ENCODE measurements at places on chromosomes 1 and 21.

DNA sequence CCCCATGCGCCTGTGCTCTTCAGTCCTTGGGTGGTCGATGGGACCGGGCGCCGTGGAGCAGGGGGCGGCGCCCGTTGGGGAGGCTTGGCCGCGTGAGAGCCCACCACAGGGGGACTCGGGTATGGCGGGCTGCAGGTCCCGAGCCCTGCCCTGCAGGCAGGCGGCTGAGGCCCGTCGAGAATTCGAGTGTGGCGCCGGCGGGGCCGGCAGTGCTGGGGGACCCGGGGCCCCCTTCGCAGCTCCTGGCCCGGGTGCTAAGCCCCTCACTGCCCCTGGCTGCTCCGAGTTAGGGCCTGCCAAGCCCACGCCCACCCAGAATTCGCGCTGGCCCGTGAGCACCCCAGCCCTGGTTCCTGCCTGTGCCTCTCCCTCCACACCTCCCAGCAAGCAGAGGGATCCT lies 26.1 kb downstream of the TLR5 start:
- no peak for DNase-seq

DNA sequence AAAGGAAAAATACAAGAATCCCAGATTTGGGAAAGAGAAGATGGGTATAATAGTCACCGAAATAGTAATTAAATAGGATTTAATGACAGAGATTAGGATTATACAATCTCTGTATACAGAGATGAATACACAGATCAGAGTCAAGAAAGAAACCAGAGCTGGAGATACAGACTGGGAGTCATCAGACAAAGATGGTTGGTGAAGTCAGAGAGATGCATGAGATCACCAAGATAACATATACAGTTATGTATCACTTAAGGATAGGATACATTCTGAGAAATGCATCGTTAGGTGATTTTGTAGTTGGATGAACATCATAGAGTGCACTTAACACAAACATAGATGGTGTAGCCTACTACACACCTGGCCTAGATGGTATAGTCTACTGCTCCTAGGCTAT lies 49.8 kb downstream of the VCAM1 start:
- no peak for DNase-seq

- DNase-seq: no peak
These were observed 5.0 kb downstream of the CEP170 start for GRCh38 chr1:243250102-243250501.

- no peak for DNase-seq
These were observed 54.6 kb downstream of the NENF start for GRCh38 chr1:212487286-212487685.

GRCh38 chr1:45246760-45247159 lies 40.4 kb upstream of the ZSWIM5 start:
- DNase-seq: no peak

- DNase-seq: no peak
These were observed 1.7 kb upstream of the EPS15 start for GRCh38 chr1:51520700-51521248.

DNA sequence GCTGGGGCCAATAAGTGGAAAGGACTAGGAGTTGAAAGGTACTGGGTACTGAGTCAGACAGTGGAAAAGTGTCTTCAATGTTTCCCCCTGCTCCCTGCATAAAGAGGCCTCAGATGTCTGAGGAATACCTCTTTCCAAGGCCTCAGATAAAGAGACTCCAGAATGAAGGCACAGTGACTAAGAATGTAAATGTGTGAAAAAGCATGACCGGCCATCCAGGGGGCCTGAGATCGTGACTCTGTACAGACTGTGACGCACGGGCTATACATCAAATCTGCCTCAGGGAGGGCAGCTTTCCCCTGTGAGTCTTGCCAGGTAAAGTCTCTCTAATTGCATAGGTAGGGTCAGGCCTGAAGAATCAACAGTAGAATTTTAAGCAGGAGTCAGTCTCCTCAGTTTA lies 1690.5 kb downstream of the KCNT2 start:
- no peak for DNase-seq

DNA sequence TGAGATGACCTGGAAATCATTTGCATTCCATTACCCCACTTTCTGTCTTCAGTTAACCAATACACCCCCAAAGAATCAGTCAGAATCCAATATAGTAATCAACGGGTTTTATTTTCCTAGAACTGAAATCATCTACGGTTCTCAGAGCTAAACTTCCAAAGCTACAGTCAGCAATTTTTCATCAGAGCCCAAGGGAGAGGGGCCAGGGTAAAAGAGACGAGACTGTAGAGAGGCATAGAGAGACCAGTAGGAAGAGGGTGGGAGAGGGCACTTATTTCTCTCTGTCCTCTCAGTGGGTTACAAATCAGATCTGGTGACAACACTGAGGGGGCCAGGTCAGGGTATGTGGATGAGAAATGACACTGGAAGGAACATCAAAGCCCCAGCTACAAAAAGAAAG lies 1.1 kb upstream of the MRPL24 start:
- no peak for DNase-seq

GRCh38 chr1:92134331-92134730 lies 54.2 kb downstream of the BTBD8 start:
- no peak for DNase-seq

GRCh38 chr1:234214129-234214910 lies 158.9 kb upstream of the COA6 start:
- DNase-seq: no peak

- no peak for DNase-seq
These were observed at the start of gene FGR for GRCh38 chr1:27634985-27635367. Gene FGR (minus strand): TSS chr1:27635185. CDS start chr1:27623916, 11,269 bp downstream.

- DNase-seq: no peak
These were observed 6.8 kb downstream of the MYOC start for GRCh38 chr1:171645553-171646248.

GRCh38 chr1:11654137-11654938 lies at the start of the genes FBXO2 and FBXO44:
Gene FBXO2 (minus strand): TSS chr1:11654429. CDS start chr1:11654340, 89 bp downstream.
Gene FBXO44 (plus strand): TSS chr1:11654877. CDS start chr1:11655836, 959 bp downstream.
- DNase-seq: no peak

DNA sequence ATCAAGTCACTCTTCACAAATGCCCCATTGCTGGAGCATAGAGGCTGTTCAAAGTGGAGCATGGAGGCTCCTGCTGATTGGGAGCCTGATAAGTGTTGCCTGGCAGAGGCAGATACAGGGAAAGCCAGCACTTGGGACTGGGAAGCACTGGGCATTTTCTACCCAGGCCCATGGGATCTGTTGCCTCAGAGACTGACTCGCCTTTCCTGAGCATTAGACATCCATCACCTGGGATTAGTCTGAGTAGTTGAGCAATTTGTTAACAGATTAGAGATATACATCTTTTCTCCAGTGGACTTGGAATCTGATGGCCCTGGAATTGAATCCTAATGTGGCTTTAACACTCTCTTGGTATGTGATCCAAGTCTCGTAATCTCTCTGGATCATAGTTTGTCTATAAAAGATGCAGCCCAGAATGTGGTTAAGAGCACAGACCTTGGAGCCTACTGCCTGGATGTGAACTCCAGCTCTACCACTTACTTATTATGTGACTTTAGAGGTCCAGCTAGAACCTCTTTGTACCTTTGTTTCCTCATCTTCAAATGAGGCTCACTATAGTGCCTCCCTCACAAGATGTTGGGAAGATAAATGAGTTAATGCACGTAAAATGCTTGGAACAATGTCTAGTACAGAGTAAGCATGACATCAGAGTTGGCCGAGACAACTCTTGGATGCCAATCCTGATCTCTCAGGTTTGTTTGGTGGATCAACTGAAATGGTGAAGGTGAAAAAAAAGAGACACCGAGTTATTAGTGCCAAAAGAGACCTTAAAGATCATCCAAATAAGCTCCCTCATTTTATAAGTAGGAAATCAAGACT lies 38.3 kb upstream of the NRDC start:
- DNase-seq: no peak

DNA sequence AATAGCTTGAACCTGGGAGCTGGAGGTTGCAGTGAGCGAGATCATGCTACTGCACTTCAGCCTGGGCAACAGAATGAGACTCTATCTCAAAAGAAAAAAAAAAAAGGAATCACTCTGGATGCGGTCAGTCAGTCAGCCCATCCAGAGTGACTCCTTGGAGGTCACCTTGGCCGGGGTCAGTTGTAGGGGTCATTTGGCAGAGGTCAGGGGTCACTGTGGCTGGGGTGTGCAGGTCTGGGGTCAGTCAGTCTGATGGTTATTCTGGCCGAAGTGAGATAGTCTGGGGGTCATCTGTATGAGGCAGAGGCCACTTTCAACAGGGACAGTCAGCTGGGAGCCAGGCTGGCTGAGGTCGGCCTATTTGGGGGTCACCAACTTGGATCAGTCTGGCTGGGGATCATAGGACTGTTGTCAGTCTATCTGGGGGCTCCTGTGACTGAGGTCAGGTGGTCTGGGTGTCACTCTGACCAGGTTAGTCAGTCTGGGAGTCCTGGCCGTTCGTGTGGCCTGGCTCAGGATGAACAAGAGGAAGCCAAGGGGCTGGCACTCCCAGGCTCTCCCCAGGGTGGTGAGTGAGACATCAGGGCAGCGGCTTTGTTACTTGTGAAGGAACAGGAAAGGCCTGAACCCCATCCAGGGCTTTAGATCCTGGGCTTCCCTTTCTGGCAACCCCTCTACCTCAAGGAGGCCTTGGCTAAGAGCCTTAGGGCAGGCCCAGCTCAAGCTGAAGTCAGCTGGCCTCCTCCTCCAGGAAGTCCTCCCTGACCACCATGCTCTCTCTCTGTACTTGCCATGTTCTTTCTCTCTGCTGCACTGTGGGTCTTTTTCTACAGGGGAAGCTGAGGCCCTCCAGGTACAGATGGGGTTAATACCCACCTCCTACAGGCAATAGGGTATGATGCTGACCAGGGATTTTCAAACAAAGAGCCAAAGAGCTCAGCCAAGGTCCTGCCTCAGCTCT lies 15.1 kb downstream of the PTPRU start:
- DNase-seq: no peak

- DNase-seq: no peak
These were observed 2.5 kb downstream of the KIF21B start for GRCh38 chr1:201020721-201021629.

DNA sequence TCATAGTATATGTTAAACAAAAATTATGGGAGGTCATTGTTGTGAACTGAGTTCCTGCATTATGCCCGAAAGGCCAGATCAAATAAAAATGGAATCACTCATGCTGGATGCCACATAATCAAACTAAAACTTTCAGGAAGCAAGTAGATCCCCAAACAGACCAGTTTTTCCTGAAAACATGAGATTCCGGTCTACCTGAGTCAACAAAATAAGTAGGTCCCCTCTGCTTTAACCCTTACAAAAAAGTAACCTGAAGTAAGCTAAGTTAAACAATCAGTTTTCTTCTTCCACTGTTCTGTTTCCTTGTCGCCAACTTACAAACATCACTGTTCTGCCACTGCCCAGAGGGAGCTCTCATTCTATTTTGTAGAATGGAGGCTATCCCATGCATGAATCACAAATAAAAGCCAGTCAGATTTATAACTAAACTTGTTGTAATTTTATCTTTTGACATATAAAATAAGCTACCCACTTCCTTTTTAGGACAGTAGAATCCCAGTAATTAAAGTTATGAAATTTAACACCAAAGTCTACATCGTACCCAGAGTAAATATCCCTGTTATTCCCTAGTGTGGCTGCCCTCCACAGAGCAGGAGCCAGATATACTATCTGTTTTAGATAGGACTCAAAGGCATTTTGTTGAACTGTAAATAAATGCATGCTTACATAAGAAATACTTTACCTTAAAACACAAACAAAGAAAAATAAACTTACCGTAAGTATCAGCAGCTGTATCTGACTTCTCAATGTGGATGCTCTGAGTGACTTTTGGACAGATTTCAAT lies 149.4 kb downstream of the TIAM1 start:
- no peak for DNase-seq

- no peak for DNase-seq
These were observed 27.0 kb downstream of the ANKRD13C start for GRCh38 chr1:70327306-70328076.

- no peak for DNase-seq
These were observed 306.4 kb downstream of the DUSP10 start for GRCh38 chr1:221435504-221435904.
